ENCODE measurements at places on chromosomes 11 and 22. TPM values are rescaled to one million over a fixed set of nuclear protein-coding genes. Genes with fewer than 3 reads are reported as not detected.

The OR51E1 gene
- not detected for total RNA-seq

The OR51B4 gene
- not detected for total RNA-seq

The NOX4 gene
- total RNA-seq: 0.37 TPM

The OR51A4 gene
- total RNA-seq: not detected

The PICK1 gene
- 5.1 TPM for total RNA-seq

The C11orf86 gene
- total RNA-seq: not detected

The LARGE2 gene
- not detected for total RNA-seq

The MIOX gene
- total RNA-seq: not detected

The TMEM138 gene
- total RNA-seq: 25.6 TPM

The ARFGAP2 gene
- total RNA-seq: 94.4 TPM

The CASP5 gene
- total RNA-seq: not detected

The VSIG2 gene
- not detected for total RNA-seq

The SAAL1 gene
- 24.2 TPM for total RNA-seq

The IGF2 gene
- total RNA-seq: 0.59 TPM

The SLC17A6 gene
- not detected for total RNA-seq

The KCNJ11 gene
- total RNA-seq: not detected

The ACAT1 gene
- total RNA-seq: 69.8 TPM

The ZP1 gene
- total RNA-seq: 0.98 TPM

The CTTN gene
- 270 TPM for total RNA-seq

The PSMC3 gene
- 145 TPM for total RNA-seq

The KCNK4 gene
- not detected for total RNA-seq

The RNF26 gene
- total RNA-seq: 5.9 TPM

The SRSF8 gene
- total RNA-seq: 18.4 TPM

The EHF gene
- total RNA-seq: not detected

The RELA gene
- 22.8 TPM for total RNA-seq

The IL10RA gene
- total RNA-seq: 0.37 TPM
